ENCODE measurements at places on chromosomes 4 and X.

DNA sequence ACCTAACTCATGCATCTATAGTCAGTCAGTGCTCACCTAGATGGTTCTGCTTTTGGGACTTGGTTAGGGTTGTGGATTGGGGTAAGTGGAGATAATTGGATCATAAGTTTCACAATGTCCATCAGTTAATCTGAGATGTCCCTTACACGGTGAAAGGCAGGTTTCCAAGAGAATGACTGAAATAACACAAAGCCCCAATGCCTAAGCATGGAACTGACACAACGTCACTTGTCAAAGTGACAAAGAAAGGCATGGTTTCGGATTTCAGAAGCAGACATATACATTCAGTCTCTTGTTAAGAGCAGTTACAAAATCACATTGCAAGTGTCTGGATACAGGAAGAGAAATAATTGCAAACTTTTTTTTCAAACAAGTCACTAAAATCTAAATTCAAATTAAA, 1456.9 kb downstream of the TECRL start:
- DNase-seq, result no peak

DNA sequence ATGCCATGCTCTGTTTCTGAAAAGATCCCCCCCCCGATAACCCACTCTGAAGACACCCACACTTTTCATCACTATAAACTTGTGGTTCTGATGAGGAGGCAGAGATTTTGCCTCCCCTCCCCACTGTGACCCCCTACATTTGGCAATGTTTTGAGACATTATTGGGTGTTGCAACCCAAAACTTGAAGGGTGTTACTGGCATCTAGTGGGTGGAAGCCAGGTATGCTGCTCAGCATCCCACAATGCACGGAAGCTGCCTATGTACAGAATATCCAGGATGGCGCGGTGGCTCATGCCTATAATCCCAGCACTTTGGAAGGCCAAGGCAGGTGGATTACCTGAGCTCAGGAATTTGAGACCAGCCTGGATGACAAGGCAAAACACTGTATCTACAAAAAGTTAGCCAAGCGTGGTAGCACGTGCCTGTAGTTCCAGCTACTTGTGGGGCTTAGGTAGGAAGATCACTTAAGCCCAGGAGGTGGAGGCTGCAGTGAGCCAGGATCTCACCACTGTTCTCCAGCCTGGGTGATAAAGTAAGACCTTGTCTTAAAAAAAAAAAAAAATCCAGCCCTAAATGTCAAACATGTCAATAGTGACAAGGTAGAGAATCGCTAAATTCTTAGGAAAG, 87.3 kb downstream of the SCD5 start:
- no peak for DNase-seq

DNA sequence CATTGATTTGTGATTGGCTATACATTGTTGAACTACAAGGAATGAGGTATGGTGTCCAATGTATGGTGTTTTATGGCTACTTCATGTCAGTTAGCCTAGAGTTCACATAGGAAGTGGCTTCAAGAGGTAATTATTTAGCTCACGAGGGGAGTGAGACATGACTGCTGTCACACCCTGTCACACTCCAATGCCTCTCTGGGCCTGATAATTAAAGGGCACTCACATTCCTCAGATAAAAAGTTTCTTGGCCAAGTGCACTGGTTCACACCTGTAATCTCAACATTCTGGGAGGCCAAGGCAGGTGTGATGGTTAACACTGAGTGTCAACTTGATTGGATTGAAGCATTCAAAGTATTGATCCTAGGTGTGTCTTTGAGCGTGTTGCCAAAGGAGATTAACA, 65.0 kb upstream of the DDX60 start:
- DNase-seq, result no peak

GRCh38 chr4:176469546-176469945, 149.8 kb downstream of the SPCS3 start:
- no peak for DNase-seq

DNA sequence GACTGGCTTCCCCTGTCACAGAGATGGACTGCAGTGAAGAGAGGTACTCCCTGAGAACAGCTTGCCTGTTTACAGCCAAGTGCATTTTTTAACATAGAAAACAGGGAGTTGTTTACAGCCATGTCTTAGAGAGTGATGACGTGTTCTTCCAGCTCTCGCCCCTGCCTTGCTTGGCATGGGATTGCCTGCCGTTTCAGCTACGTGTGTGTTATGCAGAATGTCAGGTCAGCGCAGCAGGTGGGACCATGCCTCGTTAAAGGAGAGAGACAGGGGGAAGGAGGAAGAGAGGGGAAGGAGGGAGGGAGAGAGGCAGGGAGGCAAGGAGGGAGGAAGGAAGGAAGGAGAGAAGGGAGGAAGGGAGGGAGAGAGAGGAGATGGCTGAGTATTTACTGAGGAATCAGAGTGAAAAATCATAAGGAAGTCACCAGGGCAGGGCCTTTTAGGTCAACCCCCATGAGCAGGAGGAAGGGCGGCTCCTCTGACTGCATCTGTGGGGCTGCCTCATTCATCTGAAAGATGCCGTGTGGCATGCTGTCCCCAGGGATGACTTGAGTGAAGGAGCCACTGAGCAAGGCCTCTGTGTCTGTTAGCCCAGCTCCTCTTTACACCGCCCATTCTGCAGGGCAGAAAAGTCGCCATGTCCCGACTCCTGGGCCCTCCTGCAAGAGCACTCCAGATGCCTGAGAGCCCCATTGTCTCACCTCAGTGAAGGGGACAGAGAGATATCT, 139.7 kb upstream of the PSAPL1 start:
- DNase-seq, result no peak

DNA sequence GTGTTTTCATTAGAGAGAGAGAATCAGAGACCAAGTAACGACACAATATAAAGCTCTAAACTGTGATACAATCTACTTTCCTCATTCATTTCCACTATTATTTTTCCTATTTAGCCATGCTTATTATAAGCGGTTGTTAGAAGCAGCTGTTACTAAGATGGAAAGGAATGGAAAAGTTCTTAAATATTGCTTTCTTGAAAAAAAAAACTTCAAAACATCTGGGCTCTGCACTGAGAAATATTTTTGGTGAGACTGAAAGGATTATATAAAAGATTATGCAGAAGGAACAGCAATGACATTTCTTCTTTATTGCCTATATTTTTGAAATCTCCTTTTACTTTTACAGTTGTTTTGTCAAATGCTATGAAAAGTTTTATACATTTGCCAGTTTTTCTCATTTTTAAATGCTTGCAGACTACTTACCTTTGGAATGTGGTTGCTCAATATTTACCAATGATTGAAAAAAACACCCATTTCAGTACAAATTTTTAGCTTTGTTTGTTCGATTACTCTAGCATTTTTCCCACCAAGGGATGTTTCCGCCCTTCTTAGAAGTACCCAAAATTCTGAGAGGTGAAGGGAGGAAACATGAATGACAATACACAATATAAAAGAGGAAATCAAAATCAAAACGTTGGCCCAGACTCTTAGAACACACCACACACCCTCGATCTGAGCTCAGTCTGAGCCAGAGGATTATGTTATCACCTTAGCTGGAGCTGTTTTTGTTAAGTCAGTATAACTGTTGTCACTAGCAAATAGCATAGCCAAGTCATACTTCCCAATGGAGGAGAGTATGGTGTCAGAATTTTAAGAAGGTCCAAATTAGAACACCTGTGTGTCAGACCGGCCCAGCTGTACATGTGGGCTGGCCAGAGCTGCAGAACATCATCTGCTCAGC, 18.4 kb downstream of the DKK2 start:
- DNase-seq, result no peak

DNA sequence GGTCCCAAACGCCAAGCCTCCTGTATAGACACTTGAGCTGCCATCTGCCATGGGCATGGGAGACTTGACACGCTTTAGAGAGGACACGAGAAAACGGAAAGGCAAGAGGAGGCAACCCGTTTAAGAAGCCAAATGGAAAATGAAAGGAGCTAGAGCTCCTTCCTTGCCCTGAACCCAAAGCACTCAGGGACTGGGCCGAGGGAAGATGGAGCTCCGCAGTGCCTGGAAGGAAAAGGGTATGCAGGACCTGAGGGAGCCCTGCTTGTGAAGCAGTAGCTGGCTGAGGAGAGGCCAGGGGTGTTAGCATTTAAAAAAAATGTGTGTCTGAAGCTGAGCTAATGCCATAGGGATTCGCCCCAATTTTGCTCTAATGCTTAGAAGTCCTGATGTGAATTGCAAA, 15.1 kb downstream of the MCF2 start:
- no peak for DNase-seq

GRCh38 chr4:123284168-123284567, 112.4 kb upstream of the SPRY1 start:
- no peak for DNase-seq

DNA sequence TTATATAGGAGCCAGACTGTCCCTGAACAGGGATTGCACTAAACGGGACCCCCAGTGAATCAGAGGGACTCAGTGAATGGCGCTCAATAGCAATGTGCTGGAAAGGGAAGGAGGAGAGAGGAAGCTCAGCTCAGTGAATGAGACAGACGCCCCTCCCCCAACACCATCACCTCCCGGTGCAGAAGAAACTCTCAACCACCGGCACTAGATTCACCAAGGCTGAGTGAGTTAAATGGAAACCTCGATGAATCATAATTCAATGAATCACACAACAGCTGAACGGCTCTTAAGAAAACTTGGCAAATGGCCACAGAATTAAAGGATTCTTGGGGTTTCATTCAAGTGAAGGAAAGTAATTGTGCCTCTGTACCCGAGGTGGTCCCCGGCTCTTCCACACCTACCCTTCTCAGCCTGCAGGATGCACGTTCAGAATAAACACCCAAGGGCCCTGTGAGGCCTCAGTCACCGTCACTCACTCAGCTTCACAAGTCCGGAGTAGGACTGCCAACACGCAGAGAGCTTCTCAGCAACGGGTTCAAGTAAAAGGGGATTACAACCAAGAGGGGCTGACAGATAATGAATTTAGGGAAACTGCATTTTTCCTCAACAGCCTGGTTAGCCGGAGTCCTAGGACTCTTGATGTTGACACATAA, 29.3 kb downstream of the CRMP1 start:
- no peak for DNase-seq

GRCh38 chr4:110609044-110609750, 13.7 kb downstream of the PITX2 start:
- no peak for DNase-seq

- DNase-seq, result no peak
Observed at GRCh38 chr4:79272761-79273160, 53.1 kb downstream of the NAA11 start.

- no peak for DNase-seq
Observed at GRCh38 chrX:39619182-39620009, 478.4 kb downstream of the BCOR start.

- DNase-seq, result no peak
Observed at GRCh38 chr4:113756005-113756410, 5.5 kb downstream of the CAMK2D start.

- peak; percentile 20 for DNase-seq
Observed at GRCh38 chr4:182507805-182508204, 264.6 kb downstream of the TENM3 start.

- no peak for DNase-seq
Observed at GRCh38 chrX:9148615-9149399, 114.9 kb upstream of the FAM9B start.

- no peak for DNase-seq
Observed at GRCh38 chrX:94695910-94696309, 1021.9 kb downstream of the FAM133A start.

DNA sequence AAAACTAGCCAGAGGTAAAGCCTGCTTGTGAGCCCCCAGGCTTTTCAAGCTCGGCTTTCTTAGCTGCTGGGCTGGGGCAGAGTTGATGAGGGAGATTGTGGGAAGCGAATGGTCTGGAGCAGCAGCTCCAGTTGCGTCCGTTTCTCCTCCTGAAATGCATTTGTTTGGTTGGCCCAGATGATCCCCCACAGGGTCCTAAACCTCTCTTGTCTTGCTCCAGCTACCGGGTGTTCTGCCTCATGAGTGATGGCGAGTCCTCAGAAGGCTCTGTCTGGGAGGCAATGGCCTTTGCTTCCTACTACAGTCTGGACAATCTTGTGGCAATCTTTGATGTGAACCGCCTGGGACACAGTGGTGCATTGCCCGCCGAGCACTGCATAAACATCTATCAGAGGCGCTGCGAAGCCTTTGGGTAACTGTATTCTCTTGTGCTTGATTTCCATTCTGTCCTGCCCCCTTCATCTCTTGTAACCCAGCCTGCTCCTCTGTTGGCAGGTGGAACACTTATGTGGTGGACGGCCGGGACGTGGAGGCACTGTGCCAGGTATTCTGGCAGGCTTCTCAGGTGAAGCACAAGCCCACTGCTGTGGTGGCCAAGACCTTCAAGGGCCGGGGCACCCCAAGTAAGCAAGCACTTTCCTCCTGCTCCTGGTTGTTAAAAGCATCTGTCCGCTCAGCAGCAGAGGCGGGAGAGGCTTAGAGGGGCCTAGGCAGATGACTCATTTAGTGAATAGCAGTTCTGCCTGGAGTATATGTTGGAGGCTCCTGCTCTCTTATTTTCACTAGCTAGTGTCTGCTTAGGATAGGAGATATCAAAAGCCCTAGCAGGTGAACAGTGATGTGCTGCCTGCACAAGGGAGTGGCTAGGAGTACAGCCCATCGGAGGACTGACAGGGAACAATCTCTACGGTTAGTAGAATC, 15.3 kb downstream of the TKTL1 start:
- no peak for DNase-seq

GRCh38 chrX:120823556-120823955, 52.1 kb downstream of the CT47B1 start:
- no peak for DNase-seq

GRCh38 chrX:52933976-52934703, 24.2 kb downstream of the FAM156A start:
- DNase-seq, result no peak

GRCh38 chrX:20215565-20215964, 51.1 kb downstream of the RPS6KA3 start:
- DNase-seq, result peak; percentile 3

- peak; percentile 1 for DNase-seq
Observed at GRCh38 chr4:114384629-114385028, 214.0 kb upstream of the UGT8 start.

- DNase-seq, result no peak
Observed at GRCh38 chr4:25481648-25482047, 104.6 kb downstream of the ANAPC4 start.

DNA sequence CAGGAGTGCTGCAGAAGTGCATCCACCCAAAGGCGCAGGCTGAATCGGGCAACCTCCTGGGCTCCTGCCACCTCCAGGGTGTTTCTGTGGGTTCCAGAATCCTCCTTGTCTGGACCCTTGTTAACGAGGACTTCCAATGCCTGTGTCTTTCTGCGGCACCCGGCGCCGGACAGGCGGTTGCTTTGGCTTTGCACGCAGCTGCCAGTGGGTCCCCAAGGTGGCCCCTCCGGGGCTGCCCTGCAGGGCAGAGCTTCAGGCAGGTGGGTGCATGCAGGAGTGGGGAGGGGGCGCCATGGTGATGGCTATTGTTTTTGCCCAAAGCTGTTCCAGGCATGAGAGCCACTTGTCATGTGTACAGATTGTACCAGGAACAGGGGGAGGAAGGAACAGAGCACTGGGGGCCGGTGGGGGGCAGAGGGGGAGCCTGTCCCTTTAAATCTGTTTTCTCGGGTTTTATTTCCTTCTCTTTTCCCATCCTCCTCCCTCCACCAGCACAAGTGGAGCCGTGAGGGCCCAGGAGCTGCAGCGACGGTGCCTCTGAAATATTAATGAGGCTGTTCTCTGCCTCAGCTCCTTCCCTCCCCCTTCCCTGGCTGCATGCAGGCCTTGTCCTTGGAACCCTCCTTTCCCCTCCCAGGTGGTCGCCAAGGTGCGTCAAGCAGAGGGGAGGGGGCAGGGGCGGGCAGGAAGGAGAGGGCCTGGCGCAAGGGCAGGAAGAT, 13.1 kb downstream of the ATP2B3 start:
- DNase-seq, result no peak
